ENCODE measurements at places on chromosomes 1 and 21.

- peak; percentile 51 for DNase-seq
Measured at GRCh38 chr1:52641307-52641706, 8.3 kb downstream of the SHISAL2A start.

GRCh38 chr1:62237950-62238374, 43.3 kb downstream of the L1TD1 start:
- no peak for DNase-seq

- no peak for DNase-seq
Measured at GRCh38 chr1:165169028-165169427, 187.5 kb downstream of the LMX1A start.

DNA sequence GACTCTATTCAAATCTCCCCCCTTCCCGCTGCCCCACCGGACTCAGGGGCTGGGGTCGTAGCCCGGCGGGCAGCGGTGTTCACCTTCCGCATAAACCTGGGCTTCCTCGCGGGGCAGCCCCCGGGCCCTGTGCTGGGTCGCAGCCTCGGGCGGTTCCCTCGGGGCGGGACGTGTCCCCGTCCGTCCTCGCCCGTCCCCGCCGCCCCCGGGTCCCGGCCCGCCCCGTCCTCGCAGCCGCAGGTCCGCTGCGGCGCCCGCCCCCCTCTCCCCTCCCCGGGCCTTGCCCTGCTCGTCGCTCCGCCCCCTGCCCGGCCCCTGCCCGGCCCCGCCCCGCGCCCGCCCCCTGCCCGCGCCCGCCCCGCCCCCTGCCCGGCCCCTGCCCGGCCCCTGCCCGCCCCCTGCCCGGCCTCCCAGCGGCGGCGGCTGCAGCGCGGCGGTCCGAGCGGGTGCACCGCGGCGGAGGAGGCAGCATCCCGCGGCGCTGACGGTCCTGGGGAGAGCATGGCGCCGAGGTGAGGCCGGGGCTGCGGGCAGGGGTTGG, at the start of gene COL18A1:
COL18A1 (plus strand) TSS at position 436 of the 541 bp plus-strand sequence; CDS start at position 502, 66 bp downstream.
- peak; percentile 81 for DNase-seq

DNA sequence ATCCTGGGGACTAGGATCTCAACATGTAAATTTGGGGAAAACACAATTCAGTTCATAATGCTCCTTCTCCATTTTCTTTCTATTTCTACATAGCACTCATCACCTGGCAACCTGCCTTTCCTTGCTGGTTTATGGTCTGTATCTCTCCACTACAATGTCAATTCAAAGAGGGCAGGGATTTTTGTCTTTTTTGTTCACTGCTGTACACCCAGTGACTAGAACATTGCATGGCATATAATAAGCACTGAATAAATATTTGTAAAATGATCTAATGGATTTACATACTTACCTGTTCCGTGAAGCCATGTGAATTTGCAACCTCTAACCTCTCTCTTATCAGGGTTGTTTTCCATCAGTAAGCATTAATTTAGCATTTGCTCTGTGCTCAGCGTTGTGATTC, 27.4 kb upstream of the TBX15 start:
- DNase-seq: no peak

DNA sequence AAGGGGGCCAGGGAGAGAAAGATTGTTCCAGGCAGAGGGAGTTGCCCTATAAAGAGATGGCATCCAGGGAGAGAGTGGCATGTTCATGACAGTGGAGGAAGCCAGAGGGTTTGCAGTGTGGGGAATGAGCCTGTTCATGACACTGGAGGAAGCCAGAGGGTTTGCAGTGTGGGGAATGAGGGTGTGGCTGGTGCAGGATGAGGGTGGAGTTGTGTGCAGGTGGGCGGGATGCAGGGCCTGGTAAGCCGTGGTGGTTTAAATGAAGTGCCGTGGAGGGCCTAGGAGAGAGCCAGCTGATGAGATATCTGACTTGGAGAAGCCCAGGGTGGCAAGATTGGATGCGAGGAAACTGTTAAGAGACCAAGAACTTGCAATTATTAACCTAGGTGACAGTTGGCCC, 131.8 kb downstream of the CAMTA1 start:
- no peak for DNase-seq

- no peak for DNase-seq
Measured at GRCh38 chr1:210687582-210688279, 359.0 kb downstream of the HHAT start.
